ENCODE measurements at places on chromosomes 7 and 10.

GRCh38 chr10:9848981-9849380 is 1168.7 kb upstream of the CELF2 start:
- DNase-seq, result no peak

DNA sequence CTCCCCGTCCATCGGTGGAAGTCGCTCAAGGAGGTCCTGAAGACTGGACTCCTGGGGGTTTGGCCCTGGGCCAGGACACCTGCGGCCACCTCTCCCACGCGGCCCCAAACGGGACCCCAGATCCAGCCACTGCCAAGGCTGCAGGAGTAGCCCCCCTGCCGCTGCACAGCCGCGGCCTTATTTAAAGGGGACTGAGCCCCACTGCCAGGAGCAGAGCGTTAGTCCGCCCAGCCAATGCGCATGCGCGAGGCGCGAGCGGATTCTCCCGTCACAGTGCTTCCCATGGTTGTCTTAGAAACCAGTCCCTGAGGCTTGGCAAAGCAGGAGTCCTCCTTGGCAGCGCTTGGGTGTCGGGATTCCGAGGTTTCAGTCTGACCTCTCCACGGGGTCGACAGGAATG is 320.0 kb downstream of the ZNF716 start:
- no peak for DNase-seq

DNA sequence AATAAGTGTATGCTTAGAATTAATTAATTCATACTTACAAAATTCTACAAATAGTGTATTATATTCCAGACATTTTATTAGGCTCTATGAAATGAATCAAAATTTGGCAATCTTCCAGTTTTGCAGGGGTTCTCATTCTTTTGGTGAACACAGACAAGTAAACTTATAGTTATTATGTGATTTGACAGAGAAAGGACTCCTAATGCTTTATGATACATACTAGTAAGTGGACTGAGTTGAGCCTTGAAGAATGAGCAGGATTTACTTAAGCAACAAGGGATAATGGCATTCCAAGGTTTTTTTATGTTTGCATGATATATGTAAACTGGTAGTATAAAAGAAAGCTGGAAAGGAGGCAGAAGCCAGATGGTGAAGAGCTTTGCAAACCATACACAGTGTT is 145.7 kb upstream of the FERD3L start:
- no peak for DNase-seq

DNA sequence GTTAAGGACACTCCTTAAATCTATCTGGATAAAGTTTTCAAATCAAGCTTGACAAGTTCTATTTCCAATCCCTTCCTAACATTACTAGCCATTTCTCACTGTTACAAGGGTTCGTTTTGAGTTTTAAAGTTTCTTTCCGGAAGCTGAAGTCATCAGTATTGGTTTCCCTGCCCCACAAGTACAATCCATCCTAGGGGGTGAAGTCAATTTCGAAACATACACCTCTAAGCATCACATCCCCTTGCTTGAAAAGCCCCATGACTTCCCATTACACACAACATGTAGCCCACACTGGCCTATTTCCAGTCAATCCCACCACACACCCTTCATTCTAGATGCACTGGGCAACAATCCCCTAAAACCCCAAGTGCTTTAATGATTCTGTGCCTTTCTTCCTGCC is 13.0 kb downstream of the DPY19L1 start:
- no peak for DNase-seq

GRCh38 chr10:95626500-95626899 is 30.0 kb downstream of the ALDH18A1 start:
- DNase-seq, result no peak

DNA sequence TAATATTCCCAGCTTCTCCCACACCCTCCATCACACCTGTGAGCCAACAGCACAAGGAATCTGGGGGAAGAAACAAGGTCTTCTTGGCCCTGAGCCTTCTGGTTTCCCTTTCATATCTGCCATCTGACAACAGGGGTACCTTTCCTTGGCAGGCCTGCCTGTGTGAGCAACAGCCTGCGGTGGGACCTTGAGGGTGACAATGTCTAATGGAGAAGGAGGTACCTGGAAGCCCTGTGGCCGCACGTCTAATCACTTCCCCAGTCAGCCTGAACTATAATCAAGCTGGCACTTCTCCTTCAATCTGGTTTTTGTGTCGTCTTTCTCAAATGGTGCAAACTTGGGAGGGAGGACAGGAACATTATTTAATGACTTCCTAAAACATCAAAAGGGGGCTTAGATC is 41.2 kb downstream of the NRCAM start:
- DNase-seq, result no peak

DNA sequence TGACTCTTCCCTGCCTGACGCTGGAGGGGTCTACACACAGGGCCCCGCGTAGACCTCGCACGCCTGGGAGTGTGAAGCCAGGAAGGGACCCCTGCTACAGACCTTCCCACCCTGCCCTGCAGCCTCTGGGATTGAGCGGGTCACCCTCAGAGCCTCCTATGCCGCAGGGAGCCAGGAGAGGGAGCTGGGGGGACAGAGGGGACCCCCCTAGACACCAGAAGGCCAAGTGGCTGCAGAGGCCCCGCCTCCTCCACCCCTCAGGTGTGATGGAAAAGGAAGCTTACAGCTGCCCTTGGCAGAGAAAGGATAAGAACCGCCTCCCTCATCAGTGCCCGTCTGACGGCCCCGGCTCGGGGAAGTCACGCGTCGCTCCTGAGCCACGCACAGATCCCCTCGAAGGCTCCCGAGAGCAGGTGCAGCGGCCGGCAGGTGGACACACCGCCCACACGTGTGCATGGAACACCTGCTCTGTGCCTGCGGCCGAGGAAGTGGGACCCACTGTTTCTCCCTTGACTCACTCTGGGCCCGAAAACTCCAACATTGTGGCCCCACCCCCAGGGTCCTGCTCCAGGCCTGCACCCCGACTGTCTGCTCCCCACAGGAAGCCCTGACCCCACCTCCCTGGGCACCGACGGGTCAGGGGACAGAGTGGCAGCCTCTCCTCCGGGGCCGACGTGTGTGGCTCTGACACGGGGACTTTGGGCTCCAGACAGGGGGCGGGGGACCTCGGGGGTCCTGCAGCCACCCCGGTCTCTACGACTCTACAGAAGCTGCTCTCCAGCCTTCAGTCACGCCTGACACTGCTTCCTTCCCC is 73.3 kb downstream of the MICALL2 start:
- DNase-seq, result no peak
